ENCODE measurements at places on chromosomes 13 and 19.

DNA sequence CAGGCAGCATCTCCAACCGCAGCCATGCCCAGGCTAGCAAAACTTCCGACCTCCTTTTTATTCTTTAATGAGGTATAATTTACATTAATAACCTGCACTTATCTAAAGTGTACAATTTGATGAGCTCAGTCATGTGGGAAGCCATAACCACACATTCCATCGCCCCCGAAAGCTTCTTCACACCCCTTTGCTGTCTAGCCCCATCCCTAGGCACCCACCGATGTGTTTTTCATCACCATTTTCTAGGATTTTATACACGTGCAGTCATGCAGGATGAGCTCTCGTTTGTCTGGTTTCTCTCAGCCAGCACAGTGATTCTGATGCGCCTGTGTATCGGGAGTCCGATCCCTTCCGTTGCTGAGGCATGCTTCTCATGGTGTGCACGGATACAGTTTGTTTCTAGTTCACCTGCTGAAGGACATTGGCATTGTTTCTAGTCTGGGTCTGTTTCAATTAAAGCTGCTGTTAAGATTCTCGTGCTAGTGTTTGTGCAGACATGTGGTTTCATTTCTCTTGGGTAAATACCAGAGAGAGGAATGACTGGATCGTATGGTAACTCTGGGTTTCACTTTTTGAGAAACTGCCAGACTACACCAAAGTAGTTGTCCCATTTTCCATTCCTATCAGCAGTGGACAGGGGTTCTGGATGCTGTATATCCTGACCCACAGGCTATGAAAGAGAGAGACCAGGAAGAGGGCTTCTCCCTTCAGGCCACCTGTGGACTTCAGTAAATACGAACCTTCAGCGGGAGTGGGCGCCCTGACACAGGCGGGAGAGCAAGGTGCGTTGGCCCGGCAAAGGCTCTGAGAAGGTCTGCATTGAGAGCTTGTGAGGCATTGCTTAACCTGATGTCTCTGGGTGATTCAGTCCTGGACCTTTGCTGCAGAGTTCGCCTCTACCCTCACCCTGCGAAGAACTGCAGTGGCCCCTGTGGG, 4.9 kb downstream of the AP1M1 start:
- DNase-seq = no peak

DNA sequence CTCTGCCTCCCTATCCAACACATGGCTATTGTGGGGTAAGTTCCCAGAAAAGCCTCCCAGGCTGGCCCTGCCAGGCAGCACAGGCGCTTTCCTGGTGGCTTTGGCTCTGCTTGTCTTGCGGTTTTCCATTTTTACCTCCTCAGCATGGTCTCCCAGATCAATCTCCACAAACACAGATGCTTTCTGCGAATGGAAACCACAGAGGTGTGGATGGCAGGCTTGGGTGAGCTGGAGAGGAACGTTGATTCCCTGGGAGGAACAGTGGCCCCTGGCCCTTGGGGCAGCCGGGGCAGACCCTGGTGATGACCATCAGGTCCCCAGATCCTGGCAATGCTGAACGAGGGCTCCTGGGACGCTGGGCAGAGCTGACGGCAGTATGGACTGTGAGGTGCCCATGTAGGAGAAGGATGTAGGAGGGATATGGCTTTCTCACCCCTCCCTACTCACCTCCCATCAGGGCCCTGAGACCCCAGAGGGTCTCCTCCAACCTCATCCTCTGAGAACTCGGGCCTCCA, 6.6 kb downstream of the C13orf46 start:
- DNase-seq = no peak

DNA sequence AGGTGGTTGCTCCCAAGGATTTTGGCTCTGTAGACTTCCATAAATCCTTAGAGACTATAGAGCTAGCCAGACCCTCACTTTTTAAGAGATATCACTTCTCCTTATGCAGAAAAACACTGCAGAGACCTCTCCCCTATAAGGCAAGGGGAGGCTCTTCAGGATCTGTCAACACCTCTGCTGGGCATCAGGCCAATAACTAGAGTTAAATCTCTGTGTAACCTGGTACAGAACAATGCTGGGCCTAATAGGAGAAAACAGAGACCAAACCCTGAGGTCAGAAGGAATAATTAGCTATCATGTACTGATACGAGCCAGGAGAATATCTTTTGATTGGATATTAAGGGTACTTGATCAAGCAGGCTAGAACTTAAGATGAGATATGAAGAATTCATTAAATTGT, 358.5 kb downstream of the TBC1D4 start:
- DNase-seq = no peak

GRCh38 chr13:75135325-75135825, 346.6 kb downstream of the TBC1D4 start:
- no peak for DNase-seq

GRCh38 chr19:10769533-10770491, 51.9 kb downstream of the DNM2 start:
- DNase-seq = no peak

- no peak for DNase-seq
Observed at GRCh38 chr13:52703482-52703881, 36.1 kb downstream of the CNMD start.

- no peak for DNase-seq
Observed at GRCh38 chr13:31209172-31209840, 9.5 kb downstream of the B3GLCT start.

GRCh38 chr13:113317031-113317430, 20.0 kb downstream of the LAMP1 start:
- no peak for DNase-seq

- DNase-seq = peak; percentile 90
Observed at GRCh38 chr13:43786766-43787517, at the start of gene ENOX1. Gene ENOX1 (minus strand): TSS chr13:43786972.

DNA sequence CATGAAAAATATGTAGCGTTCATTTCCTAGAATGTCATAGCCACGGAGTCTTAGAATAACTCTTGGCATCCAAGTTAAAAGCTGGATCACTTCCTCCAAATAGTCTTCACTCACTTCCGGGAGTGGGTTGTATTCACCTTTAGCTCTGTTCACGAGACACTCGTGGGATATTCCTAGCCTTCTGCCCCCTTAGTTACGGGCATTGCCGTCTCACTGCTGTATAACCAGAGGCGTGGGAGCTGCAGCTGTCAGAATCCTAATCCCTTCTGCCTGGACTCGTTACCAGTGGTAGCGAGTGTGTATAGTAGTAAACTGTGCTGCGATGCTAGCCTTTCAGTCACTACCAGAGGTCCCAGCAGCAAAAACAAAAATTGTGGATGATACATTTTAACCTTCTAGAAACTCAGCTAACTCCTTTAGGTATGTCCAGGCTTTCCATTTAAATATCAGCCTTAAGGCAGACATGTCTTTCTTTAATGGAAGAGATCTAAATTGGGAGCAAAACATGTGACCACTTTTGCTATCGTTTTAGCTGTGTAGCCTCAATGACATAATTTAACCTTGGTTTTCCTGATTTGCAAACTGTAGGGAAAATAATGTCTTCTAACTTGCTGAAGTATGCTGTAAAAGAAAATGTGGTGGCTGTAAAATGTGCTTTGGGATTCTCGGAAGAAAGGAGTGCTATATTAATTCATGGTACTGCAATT, 34.1 kb downstream of the ERCC5 start:
- DNase-seq = no peak

DNA sequence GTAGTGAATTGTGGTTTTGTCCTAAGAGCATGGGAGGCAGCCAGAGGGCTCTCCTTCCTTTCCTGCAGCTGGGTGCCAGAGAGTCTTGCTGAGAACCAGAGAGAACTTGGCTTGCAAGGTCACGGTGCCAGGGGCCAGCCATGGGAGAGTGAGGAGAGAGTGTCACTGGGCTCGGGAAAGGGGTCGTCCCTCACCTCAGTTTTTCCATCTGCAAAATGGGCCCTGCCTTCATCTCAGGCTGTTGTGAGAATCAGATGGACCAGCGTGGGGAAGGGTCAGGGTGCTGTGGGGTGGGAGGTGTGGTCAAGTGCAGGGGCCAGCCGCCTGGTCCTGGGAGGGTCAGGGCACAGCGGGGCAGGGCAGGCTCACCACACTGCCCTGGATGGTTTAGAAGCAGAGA, 7.3 kb downstream of the LRP3 start:
- DNase-seq = no peak

GRCh38 chr19:27674701-27675100, 1538.2 kb downstream of the UQCRFS1 start:
- DNase-seq = peak; percentile 76

DNA sequence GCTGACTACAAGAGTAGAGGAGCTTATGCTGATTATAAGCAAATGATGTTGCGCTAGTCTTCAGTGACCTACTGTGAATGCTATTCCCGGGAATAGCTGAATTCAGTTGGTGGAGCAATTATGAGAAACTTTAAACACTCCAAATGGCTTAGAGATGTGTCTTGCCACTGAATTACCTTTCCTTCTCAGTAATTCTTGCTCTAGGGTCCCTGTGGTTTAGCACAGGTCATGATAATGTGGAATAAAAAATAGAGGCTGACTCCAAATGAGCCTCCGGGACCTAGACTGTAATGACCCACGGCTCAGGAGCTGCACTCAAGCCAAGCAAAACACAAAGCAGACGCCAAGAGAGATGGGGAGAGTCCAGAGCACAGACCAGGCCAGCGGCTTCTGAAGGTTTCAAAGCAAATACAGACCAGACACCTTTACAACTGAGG, 124.7 kb downstream of the RGCC start:
- no peak for DNase-seq

DNA sequence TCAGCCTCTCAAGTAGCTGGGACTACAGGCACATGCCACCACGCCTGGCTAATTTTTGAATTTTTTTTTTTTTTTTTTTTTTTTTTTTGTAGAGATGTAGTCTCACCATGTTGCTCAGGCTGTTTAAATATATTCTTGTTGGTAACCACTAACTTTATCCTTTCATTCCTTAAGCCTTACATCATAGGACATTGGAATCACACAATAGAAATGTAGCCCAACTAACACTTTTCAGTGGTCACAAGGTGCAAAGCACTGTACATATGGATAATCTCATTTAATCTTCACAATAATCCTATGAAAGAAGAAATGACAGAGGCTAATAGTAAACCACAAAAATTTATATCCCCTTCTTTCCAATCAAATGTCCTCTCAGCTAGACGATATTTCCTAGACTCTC, 417.8 kb upstream of the DACH1 start:
- no peak for DNase-seq

DNA sequence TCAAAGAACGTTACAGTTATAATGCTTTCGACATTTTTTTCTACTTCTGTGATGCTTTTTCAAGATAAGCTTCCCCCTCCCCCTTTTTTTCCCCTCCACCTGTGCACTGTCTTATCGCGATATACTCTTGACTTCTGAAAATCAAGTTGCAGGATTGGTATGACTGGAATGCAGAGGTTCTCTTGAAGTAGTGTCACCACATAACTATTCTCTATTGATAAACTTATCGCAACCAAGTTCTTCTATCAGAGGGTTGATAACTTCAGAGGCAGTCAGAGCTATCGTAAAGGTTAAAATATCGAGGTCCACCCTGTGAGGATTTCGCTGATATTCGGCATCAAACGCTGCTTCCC, 820 bp downstream of the EID2 start:
- DNase-seq = no peak

DNA sequence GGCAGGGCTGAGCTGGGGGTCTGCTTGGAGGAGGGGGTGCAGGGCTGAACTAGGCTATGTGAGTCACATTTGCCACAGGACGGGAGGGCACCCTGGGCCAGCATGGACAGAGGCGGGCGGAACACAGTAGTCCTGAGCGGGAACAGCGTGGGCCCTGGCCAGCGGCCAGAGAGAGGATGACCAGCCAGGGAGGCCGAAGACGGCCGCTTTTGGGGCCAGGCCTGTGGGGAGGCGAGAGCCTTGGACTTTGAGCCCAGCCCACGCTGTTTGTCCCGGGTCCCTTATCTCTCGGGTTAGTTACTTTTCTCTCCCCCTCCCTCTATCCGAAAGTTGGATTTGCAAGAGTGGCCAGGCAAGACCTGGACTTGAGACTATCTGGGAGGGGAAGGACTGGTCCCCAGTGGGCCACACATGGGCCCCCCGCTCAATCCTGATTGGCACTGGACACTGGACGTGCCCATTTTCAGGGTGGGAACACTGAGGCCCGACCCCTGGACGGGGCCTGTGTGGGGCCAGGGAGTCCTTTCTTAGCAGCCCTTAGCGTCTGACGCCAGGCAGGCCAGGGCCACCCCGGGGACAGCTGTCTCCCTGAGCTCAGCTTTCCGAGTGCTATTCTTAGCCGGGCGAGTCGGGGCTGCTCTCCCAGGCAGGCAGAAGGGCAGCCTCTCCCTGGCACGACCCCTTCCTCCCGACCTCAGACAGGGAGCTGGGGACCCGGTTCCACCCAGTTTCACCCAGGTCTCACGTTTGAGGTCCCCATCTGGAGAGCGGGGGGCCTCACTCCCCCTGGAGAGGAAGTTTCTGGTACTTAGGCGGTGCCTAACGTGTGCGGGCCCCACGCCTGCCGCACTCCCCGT, 833 bp downstream of the GAMT start:
- no peak for DNase-seq

DNA sequence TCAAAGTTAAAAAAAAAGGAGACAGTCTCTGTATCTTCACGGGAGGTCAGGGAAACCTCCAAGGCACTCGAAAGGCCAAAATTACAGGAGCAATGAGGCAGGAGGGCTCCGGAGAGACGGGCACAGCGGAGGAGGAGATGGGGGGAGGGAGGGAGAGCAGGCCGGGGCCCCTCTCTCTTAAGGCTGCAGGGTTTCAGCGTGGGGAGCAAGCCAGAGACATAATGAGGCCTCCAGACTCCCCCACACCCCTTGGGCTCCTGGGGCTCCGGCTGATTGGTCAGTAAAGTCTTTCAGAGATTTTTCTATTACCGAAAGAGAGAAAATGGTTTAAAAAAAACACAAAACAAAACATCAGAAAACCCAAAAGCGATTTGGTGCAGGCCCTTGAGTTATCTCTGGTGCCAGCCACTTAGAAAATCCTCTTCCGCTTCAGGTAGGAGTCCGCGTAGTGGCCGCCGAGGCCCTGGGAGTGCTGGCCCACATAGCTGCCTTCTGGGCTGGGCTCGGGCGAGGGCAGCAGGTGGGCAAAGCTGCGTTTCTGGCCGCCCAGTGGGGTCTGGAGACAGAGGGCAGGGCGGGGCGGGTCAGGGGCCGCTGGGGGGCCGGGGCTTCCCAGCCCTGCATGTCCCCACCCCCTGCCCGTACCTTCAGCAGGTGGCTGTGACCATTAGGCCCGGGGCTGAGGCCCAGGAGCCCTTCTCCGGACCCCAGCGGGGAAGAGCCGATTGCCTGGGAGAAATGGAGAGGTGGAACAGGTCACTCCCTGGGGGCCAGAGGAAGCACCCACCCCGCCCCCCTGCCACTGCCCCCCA, 1.4 kb upstream of the FDX2 start:
- DNase-seq = no peak

- DNase-seq = no peak
Observed at GRCh38 chr19:56076498-56076897, 44.6 kb downstream of the ZNF787 start.
